ENCODE measurements at places on chromosomes 4 and X.

DNA sequence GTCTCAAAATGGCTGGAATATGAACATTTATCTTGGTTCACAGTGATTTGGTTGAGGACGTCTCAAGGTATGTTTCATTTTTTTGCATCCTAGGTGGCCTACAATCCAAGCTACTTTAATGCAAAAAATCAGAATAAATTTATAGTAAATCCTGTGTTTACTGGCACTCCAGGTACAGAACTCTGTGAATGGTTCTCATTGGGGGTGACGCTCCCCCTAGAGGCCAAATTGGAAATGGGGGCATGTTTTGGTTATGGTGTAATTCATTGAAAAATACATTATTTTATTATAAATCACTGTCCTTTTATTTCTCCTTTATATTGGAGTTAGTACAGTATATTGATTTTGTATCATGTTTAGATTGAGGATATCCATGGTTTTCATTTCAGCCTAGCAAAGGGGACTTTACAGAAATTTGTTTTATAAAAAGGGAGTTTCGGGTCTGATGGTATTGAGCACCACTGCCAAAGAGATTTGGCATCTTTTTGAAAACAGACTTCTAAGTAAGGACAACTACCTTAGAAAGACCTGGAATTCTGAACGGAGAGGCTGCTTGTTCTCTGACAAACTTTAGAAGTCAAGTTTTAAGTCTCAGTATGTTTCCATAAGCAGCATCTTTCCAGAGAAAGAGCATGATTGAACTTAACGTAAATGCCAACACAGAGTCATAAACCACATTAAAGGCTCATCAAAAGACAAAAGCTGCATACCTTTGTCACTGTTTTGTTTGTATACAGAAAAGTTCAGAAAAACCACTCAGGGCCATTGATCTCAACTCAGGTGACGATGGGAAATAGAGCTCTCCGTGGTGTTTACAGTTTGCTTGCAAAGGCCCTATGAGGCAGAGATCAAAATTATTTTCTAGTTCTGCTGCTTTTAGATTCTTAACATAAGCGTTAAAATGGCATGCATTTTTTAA, 19.4 kb downstream of the MTM1 start:
- peak; percentile 33 for DNase-seq

- DNase-seq = no peak
Observed at GRCh38 chrX:11557120-11557519, 108.6 kb downstream of the ARHGAP6 start.

- no peak for DNase-seq
Observed at GRCh38 chr4:93179044-93179443, 649.5 kb upstream of the ATOH1 start.

- DNase-seq = no peak
Observed at GRCh38 chr4:20944451-20944850, 244.2 kb downstream of the PACRGL start.

DNA sequence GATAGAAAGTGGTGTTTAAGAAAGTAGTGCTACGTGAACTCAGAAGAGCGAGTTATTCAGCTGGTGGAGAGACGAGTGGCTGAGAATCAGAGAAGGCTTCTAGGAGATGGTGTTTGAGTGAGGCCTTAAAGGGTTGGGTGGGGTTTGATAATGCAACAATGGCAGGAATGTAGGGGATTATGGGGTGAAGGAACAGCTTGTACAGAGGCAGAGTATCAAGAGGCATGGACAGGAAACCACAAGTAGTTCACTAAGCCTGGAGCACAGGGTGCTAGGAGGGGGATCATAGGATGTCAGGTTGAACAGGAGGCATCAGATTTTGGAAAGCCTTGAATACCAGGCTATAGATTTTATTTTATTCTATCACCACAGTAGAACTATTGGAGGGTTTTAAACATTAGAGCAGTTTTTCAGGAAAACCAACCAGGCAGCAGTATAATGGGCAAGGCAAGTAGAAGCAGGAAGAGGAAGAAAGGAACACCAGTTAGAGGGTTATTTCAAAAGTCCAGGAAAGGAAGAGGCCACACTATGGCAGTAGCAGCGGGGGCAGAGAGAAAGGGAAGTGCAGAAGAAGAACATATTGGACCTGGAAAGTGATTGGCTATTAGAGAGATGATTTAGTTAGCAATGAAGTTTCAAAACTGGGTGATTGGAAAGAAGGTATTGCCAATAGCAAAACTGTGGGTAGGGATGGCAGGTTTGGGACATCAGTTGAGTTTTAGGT, 99.2 kb downstream of the DOCK11 start:
- DNase-seq = no peak

- no peak for DNase-seq
Observed at GRCh38 chr4:122205687-122206086, 53.6 kb downstream of the BLTP1 start.

DNA sequence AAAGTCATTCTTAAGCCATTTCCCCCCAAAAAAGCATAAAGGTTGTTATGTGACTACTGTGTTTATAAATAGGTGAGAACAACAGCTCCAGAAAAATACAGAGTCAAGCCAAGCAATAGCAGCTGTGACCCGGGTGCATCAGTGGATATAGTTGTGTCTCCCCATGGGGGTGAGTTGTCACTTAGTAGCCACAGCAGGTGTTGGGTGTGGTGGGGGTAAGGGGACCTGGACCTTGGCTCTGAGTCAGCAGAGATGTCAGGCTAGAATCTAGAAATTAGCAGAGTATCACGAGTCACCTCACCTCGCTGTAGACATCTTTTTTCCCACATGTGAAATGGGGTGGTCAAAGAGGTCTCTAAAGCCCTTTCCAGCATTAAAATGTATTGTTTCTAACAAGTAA, 42.4 kb downstream of the MOSPD2 start:
- no peak for DNase-seq

GRCh38 chr4:33160126-33160525, 2440.0 kb downstream of the PCDH7 start:
- DNase-seq = no peak

DNA sequence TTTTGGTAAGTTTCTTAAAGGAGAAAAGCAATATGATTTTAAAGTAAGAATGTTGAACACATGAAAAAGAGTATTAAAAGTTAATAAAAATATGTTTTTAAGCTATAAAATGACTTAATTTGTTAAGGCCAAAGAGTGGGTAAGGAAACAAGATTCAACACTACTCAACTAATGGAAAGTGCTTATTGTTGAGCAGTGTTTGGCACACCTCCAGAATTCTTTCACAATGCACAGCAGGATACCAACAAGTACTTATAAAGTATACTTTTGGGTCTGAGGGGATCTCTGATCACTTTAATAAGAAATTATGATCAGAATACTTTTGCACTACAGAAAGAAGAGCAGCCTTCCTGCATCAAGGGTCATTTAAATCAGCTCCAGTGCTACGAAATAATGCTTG, 5.9 kb downstream of the LAMP2 start:
- DNase-seq = no peak

DNA sequence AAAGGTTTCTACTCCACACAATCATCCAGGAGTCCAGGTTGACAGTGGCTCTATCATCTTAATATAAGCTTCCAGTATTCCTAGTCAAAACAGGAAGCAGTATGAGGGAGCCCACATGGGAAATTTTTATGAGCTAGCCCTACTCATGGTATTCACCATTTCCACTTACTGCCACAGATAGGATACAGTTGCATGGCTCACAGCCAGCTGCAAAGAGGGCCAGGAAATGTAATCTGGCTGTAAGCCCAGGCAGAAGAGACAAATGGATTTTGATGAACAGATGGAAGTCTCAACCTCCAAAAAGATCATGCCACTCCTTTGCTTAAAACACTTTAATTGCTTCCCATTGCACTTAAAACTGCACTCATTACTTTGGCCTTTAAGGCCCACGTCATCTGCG, 150.6 kb downstream of the ADAMTS3 start:
- DNase-seq = no peak

DNA sequence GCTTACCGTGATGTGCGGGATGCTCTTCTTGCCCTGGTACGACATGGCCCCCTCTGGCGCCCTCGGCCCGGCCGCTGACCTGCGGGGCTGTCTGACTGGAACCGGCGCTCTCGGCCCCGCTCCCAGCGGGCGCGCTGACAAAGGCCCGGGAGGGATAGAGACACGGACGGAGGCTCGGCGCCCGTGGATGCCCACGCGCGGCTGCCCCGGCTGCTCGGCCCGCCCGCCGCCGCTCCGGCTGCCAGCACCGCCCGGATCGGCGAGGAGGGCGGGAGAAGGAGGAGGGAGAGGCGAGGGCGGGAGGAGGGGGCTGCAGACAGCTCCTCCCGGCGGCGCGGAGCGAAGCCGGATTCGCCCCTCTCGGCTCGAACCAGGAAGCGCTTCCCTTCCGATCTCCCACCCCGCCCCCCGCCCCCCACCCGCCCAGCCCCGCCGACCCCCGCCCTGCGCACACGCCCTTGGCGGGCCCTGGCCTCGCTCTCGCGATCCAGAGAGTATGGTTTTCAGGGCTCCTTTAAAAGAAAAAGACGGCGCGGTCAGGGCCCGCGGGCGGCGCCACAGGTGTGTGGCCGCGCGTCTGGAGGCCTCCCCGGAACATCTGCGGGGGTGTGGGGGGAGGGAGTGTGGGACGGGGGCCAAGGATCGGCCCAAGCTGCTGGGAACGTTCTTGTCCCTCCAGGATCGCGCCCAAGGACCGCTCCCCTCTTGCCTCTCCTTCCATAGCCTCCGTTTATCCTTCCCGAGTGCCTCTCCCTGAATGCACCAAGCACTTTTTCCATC, 4.5 kb downstream of the CRMP1 start:
- DNase-seq = no peak
